ENCODE measurements at places on chromosomes 2 and 18.

DNA sequence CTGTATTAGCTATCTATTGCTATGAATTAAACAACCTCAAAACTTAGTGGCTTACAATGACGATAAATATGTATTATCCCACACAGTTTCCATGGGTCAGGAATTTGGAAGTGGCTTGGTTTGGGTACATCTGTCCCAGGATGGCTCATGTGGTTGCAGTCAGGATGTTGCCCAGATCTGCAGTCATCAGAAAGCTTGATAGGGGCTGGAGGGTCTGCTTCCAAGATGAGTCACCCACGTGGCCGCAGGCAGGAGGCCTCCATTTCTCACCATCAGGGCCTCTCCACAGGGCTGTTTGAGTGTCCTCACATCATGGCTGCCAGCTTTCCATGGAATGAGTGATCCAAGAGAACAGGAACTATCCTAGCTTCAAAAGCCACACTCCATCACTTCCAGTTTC is 46.4 kb downstream of the CHRNA1 start:
- DNase-seq, result no peak

DNA sequence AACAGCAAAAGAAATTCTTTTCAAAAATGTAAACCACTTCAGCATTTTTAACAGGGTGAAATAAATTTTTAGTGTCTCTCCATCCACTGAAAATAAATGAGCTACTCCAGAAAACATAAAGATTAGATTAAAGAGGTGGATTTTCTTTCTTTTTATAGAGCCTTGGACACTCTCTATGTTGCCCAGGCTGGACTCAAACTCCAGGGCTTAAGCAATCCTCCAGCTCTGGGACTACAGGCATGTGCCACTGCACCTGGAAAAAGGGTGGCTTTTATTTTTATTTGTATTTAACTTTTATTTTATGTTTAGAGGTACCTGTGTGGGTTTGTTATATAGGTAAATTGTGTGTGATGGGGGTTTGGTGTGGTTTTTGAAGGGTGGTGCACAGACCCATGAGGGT is 19.9 kb downstream of the ITGB6 start:
- DNase-seq, result no peak

- no peak for DNase-seq
Measured at GRCh38 chr2:82852787-82853186, 1606.3 kb downstream of the SUCLG1 start.

GRCh38 chr2:142722086-142722485 is 155.4 kb upstream of the KYNU start:
- no peak for DNase-seq

DNA sequence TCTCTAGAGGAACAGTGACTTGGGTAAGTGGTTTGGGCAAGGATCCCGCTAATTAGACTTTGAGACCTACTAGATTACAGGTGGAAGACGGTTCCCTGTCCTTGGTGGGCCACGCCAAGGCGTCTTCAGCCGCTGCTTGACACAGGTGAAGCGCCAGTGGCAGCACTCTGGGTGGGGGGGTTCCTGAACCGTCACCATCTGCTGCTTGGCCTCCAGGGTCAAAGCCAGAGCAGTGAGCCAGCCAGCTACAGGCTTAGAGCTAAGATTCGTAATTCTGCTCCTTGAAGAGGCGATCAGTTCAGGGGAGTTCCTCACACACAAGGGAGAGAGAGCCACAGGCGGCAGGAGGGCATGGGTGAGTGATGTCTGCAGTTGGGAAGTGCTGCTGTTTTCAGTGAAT is 39.4 kb upstream of the RBM44 start:
- DNase-seq, result no peak

GRCh38 chr18:6069539-6069938 is 174.2 kb upstream of the TMEM200C start:
- DNase-seq, result no peak

DNA sequence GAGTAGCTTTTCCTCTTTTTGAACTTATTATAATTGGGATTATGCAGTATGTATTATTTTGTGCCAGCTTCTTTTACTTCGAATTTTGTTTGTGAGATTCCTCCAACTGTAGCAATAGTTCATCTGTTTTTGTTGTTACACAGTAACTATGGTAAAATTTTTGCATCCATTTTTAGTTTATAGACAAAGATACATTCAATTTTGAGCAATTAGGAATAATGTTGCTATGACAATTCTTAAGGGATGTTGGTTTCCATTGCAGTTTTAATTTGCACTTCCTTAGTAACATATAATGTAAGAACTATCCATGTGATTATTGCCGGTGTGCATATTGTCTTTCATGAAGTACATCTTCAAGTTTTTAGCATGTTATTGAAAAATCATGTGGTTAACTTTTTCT is 20.7 kb downstream of the CCDC102B start:
- DNase-seq, result no peak

- DNase-seq, result no peak
Measured at GRCh38 chr18:74486119-74486849, 9.9 kb upstream of the CNDP2 start.

DNA sequence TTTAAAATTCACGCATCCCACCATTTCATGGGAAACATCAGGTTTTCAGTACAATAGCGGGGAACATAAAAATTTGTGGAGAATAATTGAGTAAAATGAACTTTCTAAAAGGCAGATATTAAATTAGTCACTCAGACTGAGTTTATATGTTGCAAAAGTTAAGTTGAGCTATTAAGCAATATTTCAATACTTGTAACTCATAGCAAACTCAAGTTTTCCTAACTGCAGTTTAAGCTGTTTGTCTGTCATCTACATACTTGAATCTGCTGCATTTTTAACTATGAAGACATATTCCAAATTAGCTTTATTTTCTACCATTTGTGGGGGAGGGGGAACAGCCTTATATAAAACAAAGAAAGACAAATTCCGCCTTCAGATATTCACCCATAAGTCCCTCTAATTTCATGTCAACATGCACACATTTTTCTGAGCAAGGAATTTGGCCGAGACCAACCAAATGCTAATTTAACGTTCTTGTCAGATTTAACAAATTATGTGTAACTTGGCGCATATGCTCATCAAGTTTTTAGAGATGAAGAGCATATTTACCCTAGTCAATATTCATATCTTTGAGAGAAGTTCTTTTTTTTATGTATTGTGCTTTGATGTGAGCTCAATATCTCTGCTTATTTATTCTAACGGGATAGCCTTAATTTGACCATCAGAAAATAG is 462.9 kb downstream of the TXNL1 start:
- no peak for DNase-seq

- no peak for DNase-seq
Measured at GRCh38 chr2:97908208-97908676, 87.5 kb downstream of the TMEM131 start.

- no peak for DNase-seq
Measured at GRCh38 chr18:71808616-71809015, 735.5 kb downstream of the CBLN2 start.

- no peak for DNase-seq
Measured at GRCh38 chr18:49658823-49659404, 97.1 kb downstream of the LIPG start.

DNA sequence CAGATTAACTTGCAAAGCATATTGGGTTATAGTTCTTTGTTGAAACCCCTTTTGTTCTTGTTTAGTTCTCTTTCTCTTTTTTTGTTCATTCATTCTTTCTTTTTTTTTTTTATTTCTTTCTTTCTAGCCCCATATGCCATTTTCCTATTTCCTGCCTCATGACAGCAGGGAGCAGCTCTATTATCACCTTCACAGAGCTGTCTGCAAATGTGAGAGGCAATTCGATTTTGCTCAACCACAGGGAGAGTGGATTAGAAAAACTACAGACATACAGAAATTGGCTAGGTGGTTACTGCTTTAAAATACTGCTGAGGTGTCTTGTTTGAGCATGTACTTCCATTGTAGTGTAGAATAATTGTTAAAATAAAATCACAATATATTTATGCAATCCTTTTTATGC is 44.2 kb upstream of the TBR1 start:
- no peak for DNase-seq

DNA sequence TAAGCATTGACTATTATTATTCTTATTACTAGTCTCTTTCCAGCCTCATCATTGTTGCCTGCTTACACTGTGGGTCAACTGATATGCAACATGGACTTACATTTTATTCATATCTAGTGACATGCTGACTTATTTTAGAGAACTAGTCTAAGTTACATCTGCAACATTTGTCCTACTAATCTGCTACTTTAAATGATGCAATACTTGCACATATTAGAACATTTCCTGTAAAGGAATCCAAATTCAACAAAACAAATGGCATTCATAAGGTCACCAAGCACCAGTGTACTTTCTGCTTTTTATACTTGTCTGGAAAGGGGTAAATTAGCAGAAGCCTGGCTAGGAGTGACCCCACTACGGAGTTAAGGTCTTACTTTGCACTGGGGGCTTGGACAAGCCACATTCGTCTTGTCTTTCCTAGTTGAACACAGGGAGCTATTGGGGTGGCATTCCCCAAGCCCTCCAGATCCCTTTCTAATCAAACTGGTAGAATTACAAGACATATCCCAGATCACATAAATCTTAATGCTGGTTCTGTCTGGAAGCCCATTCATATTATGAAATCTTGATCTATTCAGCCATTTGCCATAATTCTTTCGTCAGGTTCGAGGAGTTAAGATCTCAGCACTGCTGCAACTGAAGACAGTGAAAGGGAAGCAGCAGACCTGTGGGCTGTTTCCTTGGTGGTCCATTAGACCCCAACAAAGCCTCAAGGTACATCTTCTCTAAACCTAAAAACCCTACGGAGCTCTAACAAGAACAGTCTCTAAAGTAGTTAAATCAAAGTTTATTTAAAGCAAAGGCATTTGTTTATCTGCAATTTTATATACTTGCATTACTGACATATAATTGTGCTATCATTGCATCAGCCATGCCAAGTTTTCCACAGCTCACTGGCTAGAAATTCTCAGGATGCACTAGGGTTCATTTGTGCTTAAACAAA is 49.9 kb upstream of the RTN4 start:
- DNase-seq, result no peak

DNA sequence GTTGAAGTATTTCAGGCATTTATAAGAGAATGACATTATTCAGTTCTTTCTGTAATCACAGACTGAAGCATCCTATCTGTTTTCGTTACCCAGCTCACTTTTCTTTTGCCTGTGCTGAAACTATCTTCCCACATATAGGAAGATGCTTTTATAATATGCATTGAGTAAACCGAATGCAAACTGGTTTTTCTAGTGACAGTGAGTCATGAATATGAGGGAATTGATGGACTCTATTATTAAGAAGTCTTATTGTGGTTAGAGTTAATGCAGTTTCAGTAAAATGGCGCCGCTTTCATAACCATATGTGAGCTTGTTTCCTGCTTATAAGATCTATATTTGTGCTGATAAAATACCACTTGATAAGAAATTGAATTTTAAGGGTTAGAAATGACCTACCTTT is 59.2 kb downstream of the ACVR2A start:
- DNase-seq, result no peak

GRCh38 chr2:127678531-127678930 is 3.2 kb upstream of the LIMS2 start:
- no peak for DNase-seq

- DNase-seq, result no peak
Measured at GRCh38 chr2:172560721-172561120, 4.8 kb downstream of the PDK1 start.

DNA sequence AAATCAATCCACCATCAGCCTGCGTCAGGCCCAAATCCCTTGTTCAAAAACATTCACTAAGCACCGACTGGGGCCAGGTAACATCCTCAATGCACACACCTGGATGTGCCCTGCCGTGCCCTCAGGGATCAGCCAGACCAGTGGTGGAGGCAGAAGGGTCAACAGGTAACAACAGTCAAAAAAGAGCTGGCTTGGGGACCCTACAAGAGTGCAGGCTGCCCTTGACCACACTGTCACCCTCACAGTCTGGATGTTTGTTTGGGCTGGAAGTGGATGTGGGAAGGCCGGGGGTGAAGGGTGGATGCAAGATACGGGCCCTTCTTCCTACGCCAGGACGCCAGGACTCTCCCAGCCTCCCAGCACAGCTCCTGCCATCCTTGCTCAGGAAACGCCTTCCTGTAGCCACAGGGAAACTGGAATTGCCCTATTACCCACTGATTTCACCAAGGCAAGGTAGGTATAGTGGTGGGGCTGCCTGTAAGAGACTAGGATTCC is 2.7 kb downstream of the BIN1 start:
- DNase-seq, result no peak

DNA sequence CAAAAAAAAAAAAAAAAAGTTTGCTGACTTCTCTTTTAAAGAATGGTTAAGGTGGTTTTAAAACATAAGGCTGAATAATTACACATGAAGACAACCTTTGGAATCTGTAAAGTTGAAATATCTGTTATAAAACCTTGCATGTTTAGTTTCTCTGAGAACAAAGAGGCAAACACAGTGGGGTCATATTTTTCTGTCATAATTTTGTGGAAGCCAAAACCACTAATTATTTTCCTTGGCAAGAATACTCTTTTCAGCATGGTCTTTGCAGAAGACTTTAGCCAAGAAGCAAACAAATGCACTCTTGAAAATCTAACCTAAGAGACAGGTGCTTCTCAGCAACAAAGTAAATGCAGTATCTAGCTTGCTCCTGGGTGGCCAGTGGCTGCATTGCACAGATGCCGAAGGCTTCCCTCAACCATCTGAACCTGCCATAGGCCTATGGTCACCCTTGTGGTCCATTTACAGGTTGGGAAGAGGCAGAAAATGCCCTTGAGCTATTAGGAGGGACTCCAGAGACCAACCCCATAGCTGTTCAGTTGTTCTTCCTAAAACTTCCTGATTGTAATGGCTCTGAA is 44.8 kb downstream of the ZAP70 start:
- DNase-seq, result no peak

DNA sequence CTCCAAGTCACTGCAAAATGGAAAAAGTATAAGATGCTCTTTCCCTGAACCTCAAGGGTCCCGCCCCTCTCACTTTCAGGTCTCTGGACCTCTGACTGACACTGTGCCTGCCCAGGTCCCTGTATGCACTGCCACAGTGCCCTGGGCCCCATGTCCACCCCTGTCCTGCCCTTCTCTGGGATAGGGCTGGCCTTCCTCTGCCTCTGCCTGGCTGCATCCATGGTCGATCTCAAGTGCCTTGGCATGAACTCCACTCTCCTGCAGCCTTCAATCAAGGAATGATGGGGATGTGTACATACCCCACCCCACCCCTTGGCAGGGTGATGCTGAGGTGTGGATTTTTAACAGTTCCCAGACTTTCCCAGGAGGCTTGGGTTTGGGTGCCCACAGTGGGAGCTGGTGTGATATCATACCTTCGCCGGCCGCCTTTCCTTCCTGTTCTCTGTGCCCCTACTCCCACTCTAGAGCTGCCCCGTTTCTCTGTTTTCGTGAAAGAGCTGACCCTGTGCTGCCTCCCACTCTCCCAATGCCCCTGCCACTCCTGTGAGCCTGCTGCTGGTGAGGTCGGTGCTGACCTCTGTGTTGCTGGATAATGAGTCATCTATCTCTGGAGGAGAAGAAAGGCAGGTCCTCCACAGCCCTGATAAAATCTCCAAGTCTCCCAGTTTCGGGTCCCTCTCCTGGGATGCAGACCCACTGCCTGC is 18.9 kb downstream of the PTPN18 start:
- no peak for DNase-seq
